Stimulated activated CD4-positive, alpha-beta T cell treated with anti-CD3 and anti-CD28 coated beads, Interleukin-1b, Interleukin-23, amount 100 ng/mL, for 4 hours (primary cell): ENCODE measurements at places on chromosomes 13 and 19.

- no peak for DNase-seq
Measured at GRCh38 chr13:54433493-54434206, 1405.0 kb downstream of the OLFM4 start.

GRCh38 chr13:25095851-25096453 is at the start of gene PABPC3:
TSS of gene PABPC3 (plus strand) at chr13:25096136. CDS start at chr13:25096199, 63 bp downstream.
- no peak for DNase-seq

DNA sequence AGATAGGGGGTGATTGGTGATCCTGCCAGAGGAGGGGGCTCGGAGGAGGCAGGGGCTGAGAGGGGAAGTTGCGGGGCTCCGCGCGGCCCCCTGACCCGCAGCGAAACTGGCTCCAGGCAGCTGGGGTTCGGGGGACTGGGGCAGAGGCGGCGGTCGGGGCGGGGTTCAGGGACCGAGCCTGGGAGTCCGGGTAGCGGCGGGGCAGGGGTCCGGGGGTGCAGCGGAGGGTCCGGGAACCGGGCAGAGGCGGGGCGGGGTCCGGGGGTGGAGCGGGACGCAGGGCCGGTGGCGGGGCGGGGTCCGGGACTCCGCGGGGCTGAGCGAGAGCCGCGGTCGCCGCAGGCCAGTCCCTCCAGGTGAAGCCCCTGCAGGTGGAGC is 1.2 kb downstream of the MADCAM1 start:
- no peak for DNase-seq

- DNase-seq = no peak
Measured at GRCh38 chr13:98875146-98875729, 102.6 kb downstream of the DOCK9 start.

- no peak for DNase-seq
Measured at GRCh38 chr19:46609511-46610412, 8.6 kb downstream of the CALM3 start.
